NCI-H2081 (cell line): ENCODE measurements at places on chromosomes 12 and 14.

- no peak for DNase-seq
Observed at GRCh38 chr12:23703051-23703450, 246.4 kb downstream of the SOX5 start.

DNA sequence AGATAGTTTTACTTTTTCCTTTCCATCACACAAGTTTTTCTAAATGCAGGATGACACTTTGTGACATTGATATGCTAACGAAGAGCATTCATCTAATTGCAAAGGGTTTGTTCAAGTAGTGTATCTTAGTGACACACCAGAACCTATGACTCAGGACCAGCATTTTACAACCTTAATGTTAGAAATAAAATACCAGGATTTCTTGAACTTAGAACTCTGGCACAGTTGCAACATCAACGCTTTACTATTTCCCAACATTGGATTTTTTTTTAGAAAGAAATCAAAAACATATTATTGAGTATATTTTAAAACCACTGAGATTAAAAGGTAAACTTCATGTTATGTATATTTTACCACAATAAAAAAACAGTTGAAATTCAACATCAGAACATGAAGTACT is 17.9 kb upstream of the PLEKHG6 start:
- no peak for DNase-seq

- DNase-seq: no peak
Observed at GRCh38 chr12:65784289-65785015, 39.8 kb upstream of the HMGA2 start.

GRCh38 chr12:14756334-14757143 is 46.7 kb downstream of the WBP11 start:
- no peak for DNase-seq

DNA sequence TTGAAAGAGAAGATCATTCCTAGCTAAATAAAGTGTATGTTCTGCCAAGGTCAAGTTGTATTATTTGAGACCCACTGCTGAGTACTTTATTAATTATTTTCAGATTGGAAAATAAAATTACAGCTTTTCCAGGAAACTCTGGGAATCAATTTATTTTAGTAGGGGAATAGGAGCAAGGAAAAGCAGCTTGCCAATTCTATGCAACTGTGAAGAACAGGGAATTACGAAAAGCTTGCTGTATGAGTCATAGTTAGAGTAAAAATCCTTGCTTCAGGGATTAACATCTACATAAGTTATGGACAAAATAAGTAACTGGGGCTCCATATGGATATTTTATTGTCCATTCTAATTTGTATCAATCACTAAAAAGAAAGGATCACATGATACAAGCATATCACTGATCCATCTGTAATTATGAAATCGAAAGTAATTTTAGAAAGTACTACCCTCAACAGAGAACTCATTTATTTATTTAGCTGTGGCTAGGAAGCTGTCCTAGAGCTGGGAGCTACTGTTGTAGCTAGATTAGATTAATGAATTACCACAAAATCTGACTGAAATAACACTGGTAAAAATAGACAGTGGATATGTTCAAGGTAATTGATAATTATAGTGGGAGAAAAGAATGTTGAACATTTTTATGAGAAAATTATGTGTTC is 303.5 kb upstream of the NPAS3 start:
- DNase-seq: no peak

- DNase-seq: no peak
Observed at GRCh38 chr12:57614178-57614947, 3.1 kb downstream of the ARHGEF25 start.

- DNase-seq: no peak
Observed at GRCh38 chr14:95662376-95663186, 23.6 kb upstream of the TCL1B start.

DNA sequence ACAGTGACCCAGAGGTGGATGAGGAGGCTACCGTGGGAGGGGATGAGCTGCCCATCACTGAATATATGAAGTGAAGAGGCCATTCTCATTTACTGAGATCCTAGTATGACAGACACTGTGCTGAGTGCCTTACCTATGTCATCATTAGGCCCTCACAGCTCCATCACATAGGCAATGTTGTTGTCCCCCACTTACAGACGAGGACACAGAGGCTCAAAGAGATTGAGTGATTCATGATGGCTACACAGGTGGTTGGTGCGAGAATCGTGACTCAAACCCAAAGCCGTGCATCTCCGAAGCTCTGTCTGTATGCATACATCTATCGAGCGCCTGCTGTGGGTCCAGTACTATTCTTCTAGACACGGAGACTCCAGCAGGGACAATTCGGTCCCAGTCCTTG is 5.9 kb upstream of the CCDC197 start:
- no peak for DNase-seq

DNA sequence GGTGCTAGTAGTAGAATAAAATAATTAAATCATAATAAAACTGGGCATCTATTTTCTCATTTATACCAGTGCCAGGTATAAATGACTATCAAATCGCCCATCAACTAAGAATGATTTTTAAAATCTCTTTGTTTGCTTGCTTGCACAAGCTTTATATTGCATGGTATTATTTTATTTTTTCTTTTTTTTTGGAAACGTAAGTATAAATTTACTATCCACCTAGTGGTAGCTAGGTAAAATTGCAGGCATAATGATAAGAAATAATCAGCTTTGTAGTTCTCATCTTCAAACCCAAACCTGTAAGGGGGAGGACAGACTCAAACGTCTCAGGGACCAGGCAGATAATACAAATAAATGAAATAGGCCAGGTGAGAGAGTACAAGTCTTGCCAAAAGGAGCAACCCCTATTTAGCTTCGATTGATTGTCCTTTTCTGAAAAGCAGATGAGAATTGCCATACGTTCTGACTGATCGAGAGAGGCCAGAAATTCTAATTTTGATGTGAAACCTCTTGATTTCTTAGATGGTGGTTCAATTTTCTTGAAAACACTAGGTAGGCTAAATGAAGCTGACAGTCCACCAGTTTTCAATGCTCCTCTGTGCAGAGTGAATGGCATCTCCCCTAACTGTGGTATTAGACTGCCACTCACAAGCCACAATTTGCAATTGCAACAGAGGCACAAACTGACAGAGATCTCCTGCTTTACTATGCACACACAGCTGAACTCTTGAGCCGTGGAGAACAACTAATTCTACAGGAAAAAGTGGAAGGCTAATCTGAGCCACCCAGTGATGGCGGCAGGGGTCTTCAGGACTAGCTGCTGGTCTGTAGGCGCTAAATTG is 189.3 kb downstream of the DACT1 start:
- no peak for DNase-seq
